RWPE1 (cell line): ENCODE measurements at places on chromosomes 2 and 18.
A peak's percentile ranks its signal among the peaks of the same experiment; 100 is the strongest.

GRCh38 chr2:12047761-12048160, 301.3 kb downstream of the LPIN1 start:
- no peak for DNase-seq

DNA sequence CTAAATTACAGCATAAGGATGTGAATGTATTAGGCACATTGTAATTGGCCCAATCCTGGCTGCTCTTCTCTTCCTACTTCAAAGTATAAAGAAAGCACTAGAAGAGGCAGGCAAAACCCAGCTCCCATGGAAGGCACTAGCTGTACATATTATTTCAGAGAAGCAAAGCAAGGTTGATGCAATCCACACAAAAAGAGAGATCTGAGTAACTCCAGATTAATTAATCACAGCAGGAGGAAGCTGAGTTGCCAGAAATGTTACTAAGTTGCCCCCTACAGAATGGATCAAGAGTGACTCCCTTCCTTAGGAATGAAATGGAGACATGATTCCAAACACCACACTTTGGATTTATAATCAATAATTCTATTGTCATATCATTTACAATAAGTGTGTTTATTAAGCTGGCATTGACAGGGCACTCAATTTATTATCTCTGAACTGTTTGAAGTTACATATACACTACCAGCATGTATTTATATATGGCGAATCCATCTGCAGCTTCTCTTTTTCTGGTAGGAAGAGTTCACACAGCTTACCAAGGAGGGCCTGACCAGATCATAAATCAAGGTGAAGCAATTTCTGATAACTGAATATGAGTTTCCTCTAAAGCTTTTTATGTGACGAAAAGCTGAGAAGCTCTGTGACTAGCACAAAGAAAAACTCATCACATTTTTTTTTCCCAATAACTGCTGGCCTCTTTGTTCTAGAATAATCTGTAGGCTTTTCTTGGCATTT, 393.1 kb upstream of the LYPD1 start:
- no peak for DNase-seq

- DNase-seq: no peak
Measured at GRCh38 chr18:79919089-79919488, 32.4 kb downstream of the SLC66A2 start.

- no peak for DNase-seq
Measured at GRCh38 chr2:160022162-160022561, 40.3 kb downstream of the PLA2R1 start.

DNA sequence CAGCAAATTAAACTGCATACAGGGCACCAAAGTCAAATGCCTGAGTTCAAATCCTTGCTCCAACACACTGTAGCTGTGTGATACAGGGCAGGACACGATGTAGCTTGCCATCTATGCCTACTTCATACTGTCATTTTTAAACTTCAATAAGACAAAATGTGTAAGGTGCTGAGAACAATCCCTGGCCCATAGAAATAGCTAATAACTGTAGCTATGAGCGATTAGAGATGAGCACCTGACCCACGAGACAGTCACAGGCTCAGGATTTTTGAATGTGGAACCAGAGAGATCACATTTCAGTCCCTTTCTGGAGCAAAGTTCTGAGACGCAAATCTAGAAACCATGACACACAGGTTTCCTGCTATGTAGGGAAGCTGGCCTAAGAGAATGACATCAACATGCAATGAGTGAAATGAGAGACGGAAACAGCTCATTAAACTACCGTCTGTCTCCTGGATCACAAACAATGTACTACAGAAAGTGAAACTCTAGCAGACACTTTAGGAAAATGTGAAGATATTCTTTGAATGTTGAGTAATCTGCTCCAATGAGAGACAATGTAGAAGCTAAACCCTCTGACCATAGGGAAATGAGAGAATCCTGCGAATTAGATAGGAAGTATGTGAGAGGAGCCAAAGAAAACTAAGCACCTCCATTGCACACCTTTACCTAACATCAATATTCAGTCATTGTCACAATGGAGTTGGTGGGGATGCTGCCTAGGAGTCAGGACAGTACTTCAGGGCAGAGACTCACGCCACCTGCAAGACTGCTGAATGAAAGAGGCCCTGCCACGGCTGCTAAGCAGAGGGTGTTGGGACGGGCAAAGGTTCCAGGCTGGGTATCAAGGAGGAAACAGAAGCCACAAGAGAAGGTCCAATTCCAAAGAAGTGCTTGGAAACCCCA, 25.5 kb downstream of the B4GALT6 start:
- no peak for DNase-seq

- DNase-seq: no peak
Measured at GRCh38 chr2:34103437-34103836, 504.3 kb upstream of the FAM98A start.

- DNase-seq: no peak
Measured at GRCh38 chr18:55501982-55502710, 85.8 kb downstream of the TCF4 start.

DNA sequence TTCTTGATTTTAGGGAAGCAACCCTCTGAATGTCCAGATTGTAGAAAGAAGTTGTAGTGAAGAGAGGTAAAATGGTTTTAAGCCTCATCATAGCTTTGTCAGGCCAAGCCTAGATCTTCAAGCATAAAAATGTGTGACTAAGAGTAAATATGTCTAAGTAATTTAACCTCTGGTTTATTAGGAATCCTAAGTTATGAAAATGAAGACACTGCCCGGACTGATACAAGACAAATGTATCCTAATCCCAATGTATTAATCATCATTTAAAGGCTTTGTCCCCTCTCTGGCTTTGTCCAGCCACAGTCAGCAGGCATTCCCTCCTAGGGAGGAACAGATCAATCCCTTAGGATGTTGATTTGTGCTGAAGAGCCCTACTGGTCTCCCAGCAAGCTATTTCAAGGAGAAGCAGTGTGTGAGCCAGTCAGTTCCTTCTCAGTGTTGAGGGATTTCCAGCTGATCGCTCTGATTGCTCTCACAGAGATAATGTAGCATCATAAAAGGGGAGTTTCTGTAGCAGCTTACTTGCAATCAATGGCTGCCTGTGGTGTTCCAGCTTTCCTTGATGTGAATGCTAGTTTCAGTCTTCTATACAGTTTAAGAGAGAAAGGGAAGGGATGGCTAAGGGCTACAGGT, 796.1 kb downstream of the EPHA4 start:
- DNase-seq: no peak

GRCh38 chr2:20080428-20080827, 29.0 kb upstream of the LAPTM4A start:
- DNase-seq: no peak

DNA sequence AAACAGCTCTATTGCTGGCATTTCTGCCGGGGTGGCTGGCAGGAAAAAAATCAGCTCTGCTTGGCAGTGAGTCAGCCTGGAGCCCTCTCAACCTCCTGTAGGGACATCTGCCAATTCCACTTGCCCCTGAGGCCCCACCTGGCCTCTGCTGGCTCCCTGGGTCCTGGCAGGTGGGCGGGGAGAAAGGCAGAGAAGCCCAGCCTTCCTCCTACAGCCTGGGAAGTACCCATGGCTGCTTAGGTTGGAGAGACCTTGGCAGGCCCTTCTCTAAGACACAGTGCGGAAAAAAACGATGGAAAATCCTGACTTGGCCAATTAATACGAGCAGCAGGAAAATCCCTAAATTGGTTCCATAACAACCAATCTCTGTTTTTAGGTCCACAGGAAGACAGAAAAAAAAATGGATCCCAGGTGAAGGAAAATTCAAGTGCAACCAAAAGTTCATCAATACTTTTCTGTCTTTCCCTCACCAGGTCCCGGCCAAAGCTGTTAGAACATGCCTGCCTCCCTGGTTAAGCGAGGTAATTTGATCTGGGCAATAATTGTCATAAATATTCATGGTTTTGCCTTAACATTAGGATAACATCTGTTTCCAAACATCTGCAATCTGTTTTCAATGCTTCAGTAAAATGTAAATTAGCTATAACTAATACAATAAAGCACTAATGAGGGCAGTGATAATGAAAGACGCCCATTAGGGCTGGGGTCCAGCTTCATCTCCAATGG, 245.9 kb downstream of the TFCP2L1 start:
- DNase-seq: peak; percentile 81

- DNase-seq: peak; percentile 61
Measured at GRCh38 chr2:171225302-171225980, 64.7 kb upstream of the TLK1 start.

- DNase-seq: no peak
Measured at GRCh38 chr2:157363612-157364101, 38.0 kb upstream of the ERMN start.

DNA sequence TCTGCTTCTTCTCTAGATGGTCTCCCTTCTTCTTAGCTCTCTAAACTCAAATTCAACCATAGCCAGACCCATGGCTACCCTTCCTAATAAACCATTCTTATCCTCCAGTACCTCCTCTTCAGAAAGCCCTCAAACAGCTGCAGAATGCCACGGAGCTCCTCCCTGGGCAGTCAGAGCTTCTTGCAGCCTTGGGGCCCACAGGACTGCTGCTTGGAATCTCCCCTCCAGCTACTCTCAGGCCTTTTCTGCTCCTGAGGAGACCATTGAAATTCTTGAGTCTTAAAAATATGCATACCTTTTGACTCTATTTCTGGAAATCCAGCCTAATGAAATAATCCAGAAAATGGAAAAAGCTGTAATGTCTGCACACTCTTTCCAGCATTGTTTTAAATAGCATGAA, 30.7 kb downstream of the EFR3B start:
- DNase-seq: no peak

DNA sequence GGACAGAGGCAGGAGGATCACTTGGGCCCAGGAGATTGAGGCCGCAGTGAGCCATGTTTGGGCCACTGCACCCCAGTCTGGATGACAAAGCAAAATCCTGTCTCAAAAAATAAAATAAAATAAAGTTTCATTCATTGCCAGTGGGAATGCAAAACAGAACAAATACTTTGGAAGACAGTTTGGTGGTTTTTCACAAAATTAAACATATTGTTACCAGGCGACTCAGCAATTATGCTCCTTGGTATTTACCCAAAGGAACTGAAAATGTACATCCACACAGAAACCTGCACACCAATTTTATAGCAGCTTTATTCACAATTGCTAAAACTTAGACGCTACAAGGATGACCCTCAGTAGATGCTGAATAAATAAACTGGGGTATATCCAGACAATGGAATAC, 35.8 kb downstream of the FOSL2 start:
- no peak for DNase-seq

- DNase-seq: no peak
Measured at GRCh38 chr2:216549926-216550690, 51.5 kb downstream of the RPL37A start.

GRCh38 chr2:19073522-19073921, 284.9 kb downstream of the OSR1 start:
- peak; percentile 94 for DNase-seq

- DNase-seq: no peak
Measured at GRCh38 chr2:26459991-26460612, 17.8 kb downstream of the OTOF start.

- DNase-seq: no peak
Measured at GRCh38 chr2:65031341-65032018, 24.7 kb upstream of the CEP68 start.

DNA sequence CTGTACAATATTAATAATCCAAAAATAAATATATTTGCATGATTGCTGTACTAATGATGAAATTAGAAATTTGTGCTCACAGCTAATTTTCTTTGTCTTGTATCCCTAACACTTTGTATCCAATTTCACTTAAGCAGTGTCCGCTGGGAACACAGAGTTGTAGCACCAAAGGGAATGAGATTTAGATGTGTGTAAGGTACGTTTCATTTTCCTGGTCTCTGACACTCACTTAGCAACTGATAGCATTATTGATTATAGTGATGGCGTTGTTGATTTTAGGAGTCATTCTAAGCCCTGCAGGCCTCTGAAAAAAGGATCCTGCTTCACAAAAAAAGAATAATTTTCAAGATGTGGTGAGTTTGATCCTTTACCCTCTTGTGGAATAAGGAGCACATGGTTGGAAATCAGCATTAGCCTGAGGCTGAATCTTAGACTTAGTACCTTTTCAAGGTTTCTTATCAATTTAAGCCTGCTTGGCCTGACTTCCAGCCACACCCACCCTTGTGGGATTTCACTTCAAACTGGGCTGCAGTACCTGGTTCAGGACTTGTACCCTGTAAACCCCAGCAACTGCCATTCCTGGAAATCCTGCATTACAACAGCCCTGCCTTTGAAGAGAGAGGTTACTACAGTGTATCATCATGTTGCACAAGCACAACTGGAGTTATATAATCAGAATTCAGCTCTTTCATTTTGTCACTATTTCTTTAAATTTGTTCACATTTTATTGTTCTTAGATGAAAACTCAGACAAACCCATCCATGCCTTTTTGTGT, 116.2 kb downstream of the RND3 start:
- DNase-seq: no peak

DNA sequence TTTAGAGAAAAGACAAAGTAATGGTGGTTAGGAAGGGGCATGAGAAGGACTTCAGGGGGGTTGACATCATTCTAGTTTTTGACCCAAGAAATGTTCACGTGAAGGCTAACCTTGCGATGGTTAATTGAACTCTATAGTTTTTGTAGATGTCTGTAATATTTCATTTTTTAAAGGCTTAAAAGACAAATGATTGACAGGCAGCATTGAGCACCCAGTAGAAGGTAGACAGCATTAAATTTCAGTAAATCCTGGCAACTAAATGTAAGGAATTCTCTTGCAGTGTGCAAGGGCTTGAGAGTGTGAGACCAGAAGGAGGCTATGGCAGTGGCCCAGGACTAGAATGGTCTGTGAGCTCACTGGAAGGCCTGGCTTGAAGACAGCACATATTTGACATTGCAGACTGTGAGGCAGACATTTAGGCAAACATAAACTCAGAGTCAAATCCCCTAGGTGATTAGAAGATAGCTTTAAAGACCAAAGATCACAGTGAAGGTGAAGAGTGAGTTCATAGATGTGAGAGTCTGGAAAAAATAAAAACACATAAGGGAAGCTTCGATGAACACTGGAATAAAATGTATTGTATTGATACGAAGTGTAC, 100.1 kb upstream of the MAP4K4 start:
- no peak for DNase-seq

DNA sequence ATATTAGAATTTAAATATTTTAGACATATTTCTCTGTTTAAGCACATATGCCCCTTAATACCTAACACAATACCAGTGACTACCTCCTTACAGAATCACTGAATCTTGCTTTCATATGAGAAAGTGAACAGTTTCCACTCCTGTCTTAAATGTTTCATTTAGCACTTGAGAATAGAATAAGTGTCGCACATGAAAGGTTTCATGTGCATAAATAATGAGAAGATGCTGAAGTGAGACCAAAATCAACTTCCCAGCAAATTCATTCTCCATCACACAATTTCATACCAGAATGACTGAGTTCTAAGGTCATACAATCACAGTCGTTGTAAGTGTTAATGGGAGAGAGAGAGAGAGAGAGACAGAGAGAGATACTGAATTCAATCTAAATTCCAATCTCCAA, 51.2 kb downstream of the ATIC start:
- DNase-seq: no peak

- DNase-seq: no peak
Measured at GRCh38 chr18:21799721-21800120, 59.1 kb downstream of the MIB1 start.
